ENCODE measurements at places on chromosomes 12 and 14.

DNA sequence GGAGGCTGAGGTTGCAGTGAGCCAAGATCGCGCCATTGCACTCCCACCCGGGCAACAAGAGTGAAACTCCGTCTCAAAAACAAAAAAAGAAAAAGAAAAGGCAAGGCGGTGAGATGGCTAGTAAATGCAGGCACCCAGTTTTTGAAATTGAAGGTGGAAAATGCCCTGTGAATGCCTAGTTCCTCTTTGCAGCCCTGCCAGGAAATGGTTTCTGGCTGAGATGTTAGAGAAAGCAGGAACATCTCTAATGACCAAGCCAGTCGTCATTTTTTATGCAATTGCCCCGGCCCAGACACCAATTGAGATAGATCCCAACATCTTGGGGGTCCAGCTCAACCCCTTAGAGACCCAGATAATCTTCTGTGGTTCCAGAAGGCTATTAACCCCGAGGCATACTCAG lies 17.0 kb downstream of the SLC8A3 start:
- no peak for DNase-seq

DNA sequence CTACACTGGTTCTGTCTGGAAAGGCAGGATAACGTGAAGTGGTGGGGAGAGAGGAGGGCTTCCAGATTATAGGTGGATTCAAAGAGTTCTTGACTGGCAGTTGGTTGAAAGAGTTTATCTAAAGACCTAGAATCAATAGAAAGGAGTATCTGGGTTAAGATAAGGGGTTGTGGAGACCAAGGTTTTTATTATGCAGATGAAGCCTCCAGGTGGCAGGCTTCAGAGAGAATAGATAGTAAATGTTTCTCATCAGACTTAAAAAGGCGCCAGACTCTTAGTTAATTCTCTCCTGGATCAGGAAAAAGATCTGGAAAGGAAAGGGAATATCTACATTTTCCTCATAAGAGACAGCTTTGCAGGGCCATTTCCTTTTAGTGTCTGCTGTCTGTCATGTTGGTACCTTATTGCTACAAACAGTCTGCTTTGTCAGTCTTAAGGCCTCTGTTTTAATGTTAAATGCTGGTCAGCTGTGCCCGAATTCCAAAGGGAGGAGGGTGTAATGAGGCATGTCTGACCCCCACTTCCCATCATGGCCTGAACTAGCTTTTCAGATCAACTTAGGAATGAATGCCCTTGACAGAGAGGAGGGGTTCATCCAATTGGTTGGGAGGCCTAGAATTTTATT lies 401.3 kb downstream of the FUT8 start:
- DNase-seq, result no peak

DNA sequence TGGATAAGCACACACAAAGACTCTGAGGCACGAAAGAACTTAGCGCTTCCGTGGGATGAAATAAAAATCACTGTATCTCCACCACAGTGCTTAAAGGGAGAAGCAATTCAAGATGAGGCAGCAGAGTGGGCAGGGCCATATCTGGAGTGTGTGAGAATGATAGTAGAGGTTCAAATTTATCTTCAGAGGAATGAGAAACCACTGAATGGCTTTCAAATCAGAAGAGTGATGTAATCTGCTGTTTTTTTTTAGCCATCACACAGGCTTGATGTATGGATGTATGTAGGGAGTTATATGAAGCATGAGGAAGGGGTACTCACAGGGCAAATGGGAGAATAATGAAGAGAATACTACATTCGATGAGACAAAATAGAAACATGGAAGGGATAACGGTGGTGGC lies 24.1 kb downstream of the MDGA2 start:
- DNase-seq, result no peak

DNA sequence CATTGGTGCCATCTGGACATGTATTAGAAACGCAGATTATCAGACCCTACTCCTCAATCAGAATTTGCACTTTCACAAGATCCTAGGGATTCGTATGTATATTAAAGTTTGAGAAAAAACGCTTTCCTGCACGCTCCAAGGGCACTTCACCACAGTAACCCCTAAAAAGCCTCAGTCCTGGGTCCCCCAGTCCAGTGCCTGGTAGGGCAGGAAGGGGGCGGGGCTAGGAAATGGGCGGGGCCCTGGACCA lies 369 bp downstream of the DEPDC4 start:
- DNase-seq, result no peak

DNA sequence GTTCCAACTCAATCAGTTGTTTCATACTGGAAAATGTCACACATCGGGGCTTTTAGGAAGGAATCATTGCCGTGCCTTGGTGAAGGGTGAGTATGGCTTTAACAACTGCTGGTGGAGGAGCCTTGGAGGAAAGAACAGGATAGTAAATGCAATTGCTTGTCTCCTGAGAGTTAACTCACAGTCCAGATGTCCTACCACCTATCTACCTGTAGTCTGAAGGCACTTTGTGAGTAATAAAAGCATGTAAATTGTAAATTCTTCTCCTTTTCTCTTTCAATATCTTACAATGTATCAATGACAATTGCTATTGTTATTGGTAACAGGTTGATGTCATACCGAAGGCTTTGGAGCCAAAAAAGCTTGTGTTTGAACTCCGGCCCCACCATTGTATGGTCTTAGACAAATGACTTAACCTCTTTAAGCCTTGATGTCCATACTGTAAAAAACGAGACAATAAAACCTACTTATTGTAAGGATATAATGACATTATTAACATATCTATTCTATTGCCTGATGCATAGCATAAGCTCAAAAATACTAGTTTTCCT lies 397.4 kb downstream of the ADAMTS20 start:
- no peak for DNase-seq

DNA sequence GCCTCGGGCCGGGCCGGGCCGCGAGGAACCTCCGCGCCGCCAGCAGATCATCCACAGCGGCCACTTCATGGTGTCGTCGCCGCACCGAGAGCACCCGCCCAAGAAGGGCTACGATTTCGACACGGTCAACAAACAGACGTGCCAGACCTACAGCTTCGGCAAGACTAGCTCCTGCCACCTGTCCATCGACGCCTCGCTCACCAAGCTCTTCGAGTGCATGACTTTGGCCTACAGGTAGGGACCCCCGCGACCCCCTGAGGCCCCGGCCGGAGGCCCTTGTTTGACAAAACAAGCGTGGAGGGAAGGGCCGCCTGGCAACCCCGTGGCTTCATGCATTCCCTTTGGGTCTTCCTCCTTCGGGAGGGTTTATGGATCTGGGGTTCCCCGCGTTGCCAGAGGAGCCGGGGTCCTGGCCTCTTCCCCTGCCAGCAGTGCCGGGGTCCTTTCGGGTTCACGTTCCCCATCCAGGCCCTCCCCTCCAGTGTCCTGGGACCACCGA lies 526 bp downstream of the MLXIP start:
- no peak for DNase-seq

DNA sequence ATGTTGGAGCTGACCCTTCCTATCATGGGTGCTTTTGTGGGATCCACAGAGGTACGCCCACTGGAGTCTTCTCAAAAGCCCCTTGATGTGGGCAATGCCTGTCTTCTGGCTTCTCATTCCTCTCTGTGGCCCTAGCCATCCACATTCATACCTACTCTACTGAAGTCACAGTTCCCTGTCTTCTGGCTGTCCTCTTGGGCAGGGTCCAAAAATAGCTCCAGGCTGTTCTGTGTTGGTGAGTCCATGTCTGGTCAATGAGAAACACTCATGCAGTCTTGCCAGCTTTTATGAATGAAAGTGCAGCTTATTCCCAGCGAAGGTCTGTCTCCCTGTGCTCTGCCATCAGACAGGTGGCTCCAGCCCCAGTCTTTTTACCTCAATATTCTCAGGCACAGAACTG lies 135.9 kb upstream of the MDM1 start:
- no peak for DNase-seq

DNA sequence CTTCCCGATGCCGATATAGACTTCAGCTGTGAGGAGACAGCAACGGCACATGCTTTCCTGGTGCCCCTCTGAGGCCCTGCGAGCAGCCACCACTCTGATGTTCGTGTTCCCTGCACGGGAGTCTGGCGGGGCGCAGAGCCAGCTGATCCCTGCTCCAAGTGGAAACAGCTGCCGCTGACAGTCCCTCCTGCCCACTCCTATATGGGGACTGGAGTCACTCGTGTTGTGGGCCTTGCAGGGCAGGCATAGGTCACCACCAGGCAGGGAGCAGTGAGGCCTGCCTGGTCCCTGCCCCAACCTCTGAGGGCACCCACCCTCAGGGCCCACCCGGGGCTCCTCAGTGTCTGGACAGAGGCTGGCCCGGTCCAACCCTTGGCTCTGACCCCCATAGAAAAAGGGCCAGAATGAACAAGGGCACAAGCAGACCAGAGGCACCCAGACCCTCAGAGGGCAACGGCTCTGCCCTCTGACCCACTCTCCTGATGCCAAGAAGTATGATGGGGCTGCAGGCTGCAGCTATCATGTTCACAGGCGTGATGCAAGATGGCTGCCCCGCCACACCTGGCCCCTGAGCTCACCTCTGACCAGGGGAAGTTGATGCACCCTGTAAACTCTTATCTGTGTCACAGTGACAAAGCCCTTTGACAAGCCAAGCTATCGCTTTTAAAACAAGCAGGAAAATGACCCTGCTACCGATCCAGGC lies 181.6 kb downstream of the CALM1 start:
- DNase-seq, result no peak

GRCh38 chr14:54727929-54728328 lies 161.0 kb downstream of the SAMD4A start:
- DNase-seq, result no peak

GRCh38 chr12:88578276-88579160 lies 1.8 kb downstream of the KITLG start:
- DNase-seq, result peak; percentile 36

- DNase-seq, result no peak
Observed at GRCh38 chr14:53528185-53528671, 375.1 kb upstream of the DDHD1 start.

GRCh38 chr12:46553266-46553665 lies 180.7 kb upstream of the SLC38A2 start:
- DNase-seq, result peak; percentile 96

- no peak for DNase-seq
Observed at GRCh38 chr12:1436015-1436414, 158.4 kb downstream of the FBXL14 start.
